MCF 10A (cell line): ENCODE measurements at places on chromosomes 3 and 15. TPM values are rescaled to one million over a fixed set of nuclear protein-coding genes. Genes with fewer than 3 reads are reported as not detected.

Gene AMT
- 3.7 and 4.9 TPM in 2 replicates for total RNA-seq

Gene DPPA2
- total RNA-seq: not detected in 2 replicates

Gene ZNF660
- not detected in 2 replicates for total RNA-seq

Gene BCL6
- total RNA-seq: 16.4 and 20.9 TPM in 2 replicates

Gene FAM107A
- total RNA-seq: not detected in 2 replicates

Gene SHF
- 0.34 and 0.44 TPM in 2 replicates for total RNA-seq

Gene ARHGEF26
- total RNA-seq: 0.29 and 0.63 TPM in 2 replicates

Gene OIP5
- 2.9 and 5.7 TPM in 2 replicates for total RNA-seq

Gene SNX1
- total RNA-seq: 70.2 and 83.6 TPM in 2 replicates

Gene ARMC8
- 29.8 and 35.3 TPM in 2 replicates for total RNA-seq

Gene IGSF11
- total RNA-seq: not detected in 2 replicates

Gene SLC12A1
- total RNA-seq: not detected in 2 replicates

Gene SLC28A2
- total RNA-seq: not detected in 2 replicates

Gene TIGIT
- not detected in 2 replicates for total RNA-seq

Gene CCR1
- not detected in 2 replicates for total RNA-seq

Gene LTK
- total RNA-seq: 0.17 TPM in 1 of 2 replicates, not detected in the other

Gene PLA2G4D
- total RNA-seq: not detected in 2 replicates

Gene TRPC1
- total RNA-seq: 9.2 and 15.2 TPM in 2 replicates

Gene EPM2AIP1
- 12.0 and 12.9 TPM in 2 replicates for total RNA-seq

Gene CELF6
- 0.26 and 0.91 TPM in 2 replicates for total RNA-seq

Gene TEX9
- 6.3 and 6.8 TPM in 2 replicates for total RNA-seq

Gene TGFBR2
- 103 and 104 TPM in 2 replicates for total RNA-seq

Gene ZNF502
- 2.4 and 2.8 TPM in 2 replicates for total RNA-seq

Gene CYP8B1
- not detected in 2 replicates for total RNA-seq

Gene RYR3
- not detected in 2 replicates for total RNA-seq

Gene SERINC4
- total RNA-seq: 0.20 TPM in 1 of 2 replicates, not detected in the other

Gene GPR62
- not detected in 2 replicates for total RNA-seq

Gene LMOD3
- not detected in 2 replicates for total RNA-seq

Gene ITIH3
- total RNA-seq: not detected in 2 replicates

Gene LMCD1
- total RNA-seq: 0.63 and 0.83 TPM in 2 replicates

Gene DNAH12
- 0.47 and 0.58 TPM in 2 replicates for total RNA-seq

Gene NME9
- total RNA-seq: not detected in 2 replicates

Gene SNTN
- total RNA-seq: not detected in 2 replicates

Gene FAM3D
- not detected in 2 replicates for total RNA-seq

Gene SLC6A1
- not detected in 2 replicates for total RNA-seq

Gene IQCF5
- not detected in 2 replicates for total RNA-seq

Gene SLC4A7
- total RNA-seq: 37.2 and 41.9 TPM in 2 replicates

Gene MYL3
- not detected in 2 replicates for total RNA-seq

Gene AHSG
- not detected in 2 replicates for total RNA-seq

Gene RGMA
- 0.37 and 0.51 TPM in 2 replicates for total RNA-seq

Gene TEX55
- not detected in 2 replicates for total RNA-seq

Gene WDR93
- total RNA-seq: 0.33 and 0.47 TPM in 2 replicates

Gene C2CD4A
- 0.16 TPM in 1 of 2 replicates, not detected in the other for total RNA-seq

Gene FBXW12
- total RNA-seq: not detected in 2 replicates

Gene PPP1R14D
- total RNA-seq: not detected in 2 replicates

Gene ICE2
- total RNA-seq: 55.1 and 57.9 TPM in 2 replicates

Gene NXPE3
- 3.9 and 7.2 TPM in 2 replicates for total RNA-seq

Gene GOLGA8Q
- 2.0 TPM in 1 of 2 replicates, not detected in the other for total RNA-seq

Gene SLC27A2
- total RNA-seq: 0.64 and 0.84 TPM in 2 replicates

Gene ATP13A4
- not detected in 2 replicates for total RNA-seq
